Erythroblast (primary cell): ENCODE measurements at places on chromosomes 6 and 20.

GRCh38 chr20:36236786-36237121 is 476 bp downstream of the AAR2 start:
- DNase-seq: no peak

DNA sequence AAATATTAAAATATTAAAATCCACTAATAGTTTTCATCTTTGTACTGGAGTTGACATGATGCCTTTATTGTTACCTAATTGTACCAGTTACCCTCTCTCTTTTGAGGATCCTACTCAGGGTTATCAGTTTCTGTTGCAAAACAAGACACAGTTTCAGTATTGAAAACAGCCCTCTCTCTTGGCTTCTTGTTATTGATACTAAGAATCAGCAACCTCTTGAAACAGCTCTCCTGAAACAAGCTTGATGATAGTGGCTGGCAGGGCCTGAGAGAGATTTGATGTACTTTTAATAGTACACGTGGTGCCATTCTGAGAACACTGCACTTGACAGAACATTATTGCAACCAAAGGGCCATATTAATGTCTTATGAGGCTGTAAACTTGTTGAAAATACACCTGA is 64.9 kb upstream of the MEI4 start:
- DNase-seq: no peak

DNA sequence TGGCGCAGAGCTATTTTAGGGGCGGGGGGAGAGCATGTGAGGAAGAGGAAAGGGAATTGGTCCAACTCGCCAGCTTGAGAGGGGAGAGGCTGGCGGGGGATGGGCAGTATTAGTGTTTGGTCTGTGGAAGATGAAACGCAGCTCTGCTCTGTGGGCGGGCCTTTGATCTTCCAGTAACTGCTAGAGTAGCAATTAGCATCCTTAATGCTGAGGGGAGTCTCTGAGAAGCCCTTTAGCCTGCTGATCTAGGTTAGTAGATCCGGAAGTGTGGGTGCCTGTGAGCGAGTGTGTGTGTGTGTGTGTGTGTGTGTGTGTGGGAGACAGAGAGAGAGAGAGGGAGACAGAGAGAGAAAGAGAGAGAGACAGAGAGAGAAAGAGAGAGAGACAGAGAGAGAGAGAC is 117.2 kb upstream of the BACH2 start:
- no peak for DNase-seq

DNA sequence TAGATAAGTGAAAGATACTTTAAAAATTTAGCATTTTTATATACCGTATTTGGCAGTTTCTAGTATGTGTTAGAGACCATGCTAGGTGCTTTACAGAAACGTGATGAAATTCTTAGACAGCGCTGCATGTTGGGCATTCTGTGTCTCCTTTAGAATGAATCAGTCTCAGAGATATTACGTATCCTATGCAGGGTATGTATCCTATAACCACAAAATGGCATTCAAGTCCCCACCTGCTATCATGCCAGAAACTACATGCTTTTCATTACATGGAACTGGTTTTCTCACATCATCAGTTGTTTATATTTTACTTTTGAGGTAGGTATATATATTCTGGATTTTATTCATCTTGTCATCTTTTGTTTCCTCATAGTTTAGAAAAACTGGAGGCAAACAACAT is 42.3 kb downstream of the PEX7 start:
- DNase-seq: no peak

DNA sequence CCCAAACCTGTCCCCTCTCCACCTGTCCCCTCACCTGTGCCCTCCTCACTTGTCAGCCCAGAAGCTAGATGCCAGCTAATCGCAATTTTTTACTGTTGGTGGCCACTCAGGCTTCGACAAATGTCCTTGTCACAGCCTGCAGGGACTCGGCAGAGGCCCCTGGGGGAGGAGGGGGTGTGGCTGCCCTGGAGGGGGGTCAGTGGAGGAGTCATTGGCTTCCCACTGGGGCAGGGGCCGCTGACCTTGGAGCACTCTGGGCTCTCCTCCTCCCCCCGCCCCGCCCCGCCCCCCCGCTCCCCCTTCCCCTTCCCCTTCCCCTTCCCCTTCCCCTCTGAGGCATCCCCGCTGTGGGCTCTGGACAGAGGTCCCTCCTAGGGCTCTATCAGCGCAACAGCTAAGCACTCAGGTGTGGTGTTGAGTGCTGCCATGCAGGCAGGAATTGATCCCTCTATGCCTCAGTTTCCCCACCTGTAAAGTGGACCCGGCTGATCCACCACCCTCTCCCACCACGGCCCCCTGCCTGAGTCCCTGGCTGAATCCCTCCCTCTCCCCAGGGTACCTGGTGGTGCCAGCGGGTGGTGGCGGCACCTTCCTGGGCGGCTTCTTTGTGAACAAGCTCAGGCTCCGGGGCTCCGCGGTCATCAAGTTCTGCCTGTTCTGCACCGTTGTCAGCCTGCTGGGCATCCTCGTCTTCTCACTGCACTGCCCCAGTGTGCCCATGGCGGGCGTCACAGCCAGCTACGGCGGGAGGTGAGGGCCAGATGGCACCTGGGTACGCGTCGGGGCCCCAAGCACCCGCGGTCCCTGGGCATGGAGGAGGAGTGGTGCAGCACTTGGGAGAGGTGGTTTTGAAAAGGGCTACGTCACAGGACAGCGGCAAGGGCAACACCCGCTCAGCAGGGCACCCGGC is 23.8 kb downstream of the SLCO4A1 start:
- no peak for DNase-seq

DNA sequence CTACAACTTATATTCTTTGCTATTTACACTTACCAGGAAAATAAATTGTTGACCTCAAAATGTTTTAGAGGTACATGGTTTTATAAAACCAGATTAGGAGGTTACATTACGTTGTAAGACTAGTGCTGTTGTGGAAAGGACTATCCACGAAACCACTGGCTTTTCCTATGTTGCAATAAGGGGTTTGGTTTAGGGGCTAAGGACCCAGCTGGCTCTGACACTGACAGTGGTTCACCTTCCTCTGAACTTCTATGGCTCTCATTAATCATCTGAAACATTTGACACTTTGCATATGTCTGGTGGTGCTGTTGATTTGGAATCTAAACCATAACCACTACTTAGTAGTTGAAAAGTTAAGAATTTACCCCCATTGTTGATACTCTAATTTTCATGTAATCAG is 186.7 kb downstream of the NKAIN2 start:
- DNase-seq: no peak

DNA sequence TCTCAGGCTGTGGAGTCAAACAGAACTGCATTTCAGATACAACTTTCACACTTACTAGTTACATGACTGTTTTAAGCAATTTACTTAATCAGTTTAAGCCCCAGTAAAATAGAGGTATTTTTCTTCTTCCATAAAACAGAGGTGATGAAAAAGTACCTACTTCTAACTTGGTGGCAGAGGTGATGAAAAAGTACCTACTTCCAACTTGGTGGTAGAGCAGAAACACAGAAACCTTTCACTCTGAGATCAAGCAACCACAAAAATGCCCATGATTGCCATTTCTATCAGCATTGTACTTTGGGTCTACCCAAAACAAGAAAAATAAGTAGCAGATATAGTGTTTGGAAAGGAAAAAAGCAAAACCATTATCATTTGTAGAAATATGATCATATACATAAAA is 148.7 kb downstream of the OPRM1 start:
- no peak for DNase-seq
